ENCODE measurements at places on chromosomes 5 and 9.

GRCh38 chr5:163033656-163034055, 403.7 kb upstream of the CCNG1 start:
- H3K36me3 ChIP-seq: no peaks in the 10 kb centered on the region
- DNase-seq: no peak
- H3K27me3 ChIP-seq: no peaks in the 10 kb centered on the region

DNA sequence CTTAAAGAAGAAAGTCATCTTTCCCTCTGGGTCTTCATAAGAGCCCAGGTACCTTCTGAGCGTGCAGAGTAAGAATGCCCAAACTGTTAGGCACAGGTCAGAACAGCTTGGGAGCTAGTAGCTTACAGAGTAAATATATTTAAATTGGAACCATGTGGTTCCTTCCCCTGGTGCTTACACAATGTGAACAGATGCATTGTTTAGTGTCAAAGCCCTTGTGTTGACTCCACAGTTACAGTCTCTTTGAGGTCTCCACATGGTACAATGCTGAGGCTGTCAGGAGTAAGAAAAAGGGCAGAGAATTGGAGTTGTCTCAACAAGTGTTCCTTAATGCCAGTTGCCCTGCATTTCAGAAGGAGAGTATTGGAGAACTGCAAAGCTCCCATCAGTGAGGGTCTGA, 188.5 kb downstream of the PAPPA start:
- H3K27me3 ChIP-seq: no peaks in the 10 kb centered on the region
- H3K36me3 ChIP-seq: no peaks in the 10 kb centered on the region
- H3K27ac ChIP-seq: no peak overlapping the region
- H3K4me1 ChIP-seq: no peaks in the 10 kb centered on the region

DNA sequence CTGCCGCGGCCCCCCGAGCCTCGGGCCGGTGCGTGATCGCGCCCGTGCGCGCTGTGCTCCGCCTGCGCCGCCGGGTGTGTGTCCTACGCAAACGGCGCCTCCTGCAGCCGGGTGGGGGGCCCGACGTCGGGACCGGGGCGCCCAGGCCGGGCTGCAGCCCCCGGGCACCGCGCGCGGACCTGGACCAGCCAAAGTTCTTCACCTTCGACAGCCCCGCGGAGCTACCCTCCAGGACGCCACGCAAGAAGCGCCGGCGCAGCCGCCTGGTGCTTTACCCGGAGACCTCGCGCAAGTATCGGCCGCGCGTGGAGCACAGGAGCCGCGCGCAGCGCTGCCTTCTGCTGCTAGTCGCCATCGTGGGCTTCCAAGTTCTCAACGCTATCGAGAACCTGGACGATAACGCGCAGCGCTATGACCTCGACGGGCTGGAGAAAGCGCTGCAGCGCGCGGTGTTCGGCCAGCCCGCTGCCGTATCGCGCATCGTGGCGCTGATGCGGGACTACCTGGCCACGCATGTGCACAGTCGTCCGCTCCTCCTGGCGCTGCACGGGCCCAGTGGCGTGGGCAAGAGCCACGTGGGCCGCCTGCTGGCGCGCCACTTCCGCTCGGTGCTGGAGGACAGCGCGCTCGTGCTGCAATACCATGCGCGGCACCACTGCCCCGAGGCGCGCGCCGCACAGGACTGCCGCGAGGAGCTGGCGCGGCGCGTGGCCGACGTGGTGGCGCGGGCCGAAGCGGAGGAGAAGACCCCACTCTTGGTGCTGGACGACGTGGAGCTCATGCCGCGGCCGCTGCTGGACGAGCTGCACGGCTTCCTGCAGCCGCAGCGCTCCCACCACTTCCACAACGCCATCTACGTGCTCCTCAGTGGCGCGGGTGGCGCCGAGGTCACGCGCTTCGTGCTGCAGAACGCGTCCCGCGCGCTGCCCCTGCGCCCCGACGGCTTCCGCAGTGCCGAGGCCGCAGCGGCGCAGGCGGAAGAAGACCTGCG, 1.5 kb downstream of the TOR4A start:
- H3K4me3 ChIP-seq: no peak overlapping the region
- no peaks in the 10 kb centered on the region for H3K27me3 ChIP-seq
- H3K36me3 ChIP-seq: peaks cover 10% of the 10 kb centered on the region
- DNase-seq: no peak

DNA sequence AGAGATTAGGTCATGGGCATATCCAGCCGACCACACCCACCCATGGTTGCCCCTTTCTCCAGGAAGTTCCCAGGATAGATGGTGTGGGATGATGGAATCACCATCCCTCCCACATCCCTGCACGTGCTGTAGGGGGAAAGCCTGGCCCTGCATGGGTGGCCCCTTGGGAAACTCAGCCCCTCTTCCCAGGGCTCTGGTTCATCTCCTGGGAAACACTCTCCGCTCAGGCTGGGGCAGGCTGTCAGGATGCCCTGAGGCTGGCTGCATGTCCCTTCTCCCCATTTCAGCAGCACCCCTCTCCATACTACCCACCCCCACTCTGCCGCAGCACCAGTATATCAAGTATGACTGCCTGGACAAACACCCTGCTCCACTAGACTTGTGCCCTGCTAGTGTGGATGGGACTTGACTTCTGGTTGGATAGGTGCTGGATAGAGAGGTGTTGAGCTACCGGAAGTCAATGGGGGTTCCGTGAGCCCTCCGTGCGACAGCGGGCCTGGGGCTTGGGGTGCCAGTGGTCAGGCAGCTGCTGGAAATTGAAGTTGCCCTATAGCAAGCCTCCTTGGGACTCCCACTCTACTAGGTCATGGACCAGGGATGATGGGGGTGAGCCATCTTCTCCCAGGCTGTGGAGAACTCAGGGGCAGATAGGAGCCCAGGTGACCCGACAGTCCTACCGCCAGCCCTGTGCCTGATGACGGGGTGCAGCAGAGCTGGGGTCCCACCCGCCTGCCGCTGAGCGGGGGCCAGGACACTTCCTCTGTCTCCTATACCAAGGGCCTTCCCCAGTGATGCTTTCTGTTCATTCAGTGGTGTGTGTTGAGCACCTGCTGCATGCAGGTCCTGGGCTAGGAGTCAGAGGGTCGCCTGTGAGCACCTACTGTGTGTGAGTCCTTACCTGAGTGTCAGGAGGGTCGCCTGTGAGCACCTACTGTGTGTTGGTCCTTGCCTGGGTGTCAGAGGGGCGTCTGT, 69.4 kb upstream of the COL5A1 start:
- H3K27me3 ChIP-seq: no peaks in the 10 kb centered on the region
- H3K27ac ChIP-seq: no peak overlapping the region
- H3K4me3 ChIP-seq: no peak overlapping the region
- DNase-seq: no peak
- H3K36me3 ChIP-seq: no peaks in the 10 kb centered on the region
- H3K4me1 ChIP-seq: no peaks in the 10 kb centered on the region

- peak overlapping the region; percentile 98 for H3K27ac ChIP-seq
- DNase-seq: no peak
- peaks cover 24% of the 10 kb centered on the region for H3K36me3 ChIP-seq
- peak overlapping the region; percentile 83 for H3K4me3 ChIP-seq
- no peaks in the 10 kb centered on the region for H3K27me3 ChIP-seq
- H3K4me1 ChIP-seq: peaks cover 63% of the 10 kb centered on the region
These were observed 1.3 kb upstream of the CARD19 start for GRCh38 chr9:93094658-93095204.

DNA sequence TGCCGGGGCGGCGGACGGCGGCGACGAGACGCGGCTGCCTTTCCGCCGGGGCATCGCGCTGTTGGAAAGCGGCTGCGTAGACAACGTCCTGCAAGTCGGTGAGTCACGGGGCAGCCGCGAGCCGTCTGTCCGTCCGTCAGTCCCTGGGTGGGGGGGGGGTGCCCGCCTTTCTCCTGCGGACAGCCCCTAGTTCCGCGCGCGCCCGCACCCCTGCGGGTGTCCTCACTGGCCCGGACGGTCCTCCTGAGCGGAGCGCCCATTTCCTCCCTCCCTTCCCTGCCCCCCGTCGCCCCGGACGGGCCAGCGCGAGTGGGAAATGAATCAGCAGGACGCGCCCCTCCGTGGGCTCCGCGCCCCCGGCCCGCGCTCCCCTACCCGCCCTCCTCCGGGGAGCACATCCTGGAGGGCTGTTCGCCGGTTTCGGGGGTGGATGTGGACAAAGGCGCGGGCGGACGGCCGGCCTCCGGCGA, 828 bp downstream of the ZSWIM6 start:
- peaks cover 31% of the 10 kb centered on the region for H3K27me3 ChIP-seq
- peaks cover 34% of the 10 kb centered on the region for H3K36me3 ChIP-seq
- H3K4me3 ChIP-seq: peak overlapping the region; percentile 70

- no peak overlapping the region for H3K27ac ChIP-seq
- no peaks in the 10 kb centered on the region for H3K4me1 ChIP-seq
- DNase-seq: no peak
- peaks cover 3% of the 10 kb centered on the region for H3K27me3 ChIP-seq
These were observed 39.7 kb downstream of the PLPP7 start for GRCh38 chr9:131329241-131329641.

GRCh38 chr9:78325343-78325742, 28.4 kb downstream of the PSAT1 start:
- H3K4me3 ChIP-seq: no peak overlapping the region
- DNase-seq: no peak
- H3K27me3 ChIP-seq: no peaks in the 10 kb centered on the region
- peaks cover 72% of the 10 kb centered on the region for H3K36me3 ChIP-seq
- H3K4me1 ChIP-seq: peaks cover 15% of the 10 kb centered on the region

DNA sequence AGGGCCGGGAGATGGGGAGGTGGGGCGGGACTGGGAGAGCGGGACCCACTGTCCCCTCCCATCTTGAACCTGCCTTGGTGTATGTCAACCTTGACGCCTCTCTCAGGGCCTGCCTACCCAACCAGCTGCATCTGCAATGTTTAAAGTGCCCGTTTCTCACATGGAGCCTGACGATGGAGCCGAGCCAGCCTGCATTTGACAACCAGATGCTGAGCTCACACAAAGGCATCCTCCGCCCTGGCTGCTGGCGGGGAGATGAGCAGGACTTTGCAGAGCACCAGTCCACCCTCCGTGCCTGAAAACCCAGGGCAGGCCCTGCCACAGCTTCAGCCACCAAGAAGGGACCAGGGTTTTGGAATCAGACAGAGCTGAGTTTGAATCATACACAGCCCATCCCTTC, 141.1 kb upstream of the SMIM23 start:
- no peak overlapping the region for H3K4me3 ChIP-seq
- no peaks in the 10 kb centered on the region for H3K36me3 ChIP-seq
- peaks cover 5% of the 10 kb centered on the region for H3K27me3 ChIP-seq

DNA sequence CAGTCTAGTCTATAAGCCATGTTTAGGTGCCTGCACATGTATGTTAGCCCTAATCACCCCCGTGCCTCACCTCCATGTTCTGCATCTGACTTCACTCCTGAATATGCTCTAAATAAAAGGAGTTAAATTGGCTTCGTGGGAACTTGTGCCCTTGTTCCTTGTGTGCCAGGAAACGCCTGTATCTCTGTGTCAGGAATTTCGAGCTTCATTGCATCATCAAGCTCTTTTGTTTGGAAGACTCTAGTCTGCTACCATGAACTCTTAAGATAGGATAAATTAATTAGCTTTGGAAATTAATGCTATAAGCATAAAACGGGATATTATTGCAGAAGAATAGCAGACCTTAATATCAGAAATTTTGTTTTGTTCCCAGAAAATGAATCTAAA, 99.2 kb downstream of the ADCY2 start:
- no peaks in the 10 kb centered on the region for H3K27me3 ChIP-seq
- H3K27ac ChIP-seq: no peak overlapping the region
- no peak overlapping the region for H3K4me3 ChIP-seq
- DNase-seq: no peak
- no peaks in the 10 kb centered on the region for H3K4me1 ChIP-seq
- no peaks in the 10 kb centered on the region for H3K36me3 ChIP-seq

GRCh38 chr5:172725273-172725672, 45.7 kb downstream of the DUSP1 start:
- H3K4me3 ChIP-seq: no peak overlapping the region
- no peaks in the 10 kb centered on the region for H3K27me3 ChIP-seq
- H3K27ac ChIP-seq: no peak overlapping the region
- no peak for DNase-seq
- H3K36me3 ChIP-seq: no peaks in the 10 kb centered on the region

- no peaks in the 10 kb centered on the region for H3K27me3 ChIP-seq
- no peak overlapping the region for H3K4me3 ChIP-seq
- DNase-seq: no peak
- peaks cover 83% of the 10 kb centered on the region for H3K36me3 ChIP-seq
- peak overlapping the region; percentile 67 for H3K27ac ChIP-seq
- peaks cover 19% of the 10 kb centered on the region for H3K4me1 ChIP-seq
These were observed 21.1 kb downstream of the HMGXB3 start for GRCh38 chr5:150021491-150022157.

- no peak for DNase-seq
- H3K27ac ChIP-seq: no peak overlapping the region
- peaks cover 6% of the 10 kb centered on the region for H3K27me3 ChIP-seq
These were observed 10.5 kb upstream of the FGF1 start for GRCh38 chr5:142696379-142696778.

DNA sequence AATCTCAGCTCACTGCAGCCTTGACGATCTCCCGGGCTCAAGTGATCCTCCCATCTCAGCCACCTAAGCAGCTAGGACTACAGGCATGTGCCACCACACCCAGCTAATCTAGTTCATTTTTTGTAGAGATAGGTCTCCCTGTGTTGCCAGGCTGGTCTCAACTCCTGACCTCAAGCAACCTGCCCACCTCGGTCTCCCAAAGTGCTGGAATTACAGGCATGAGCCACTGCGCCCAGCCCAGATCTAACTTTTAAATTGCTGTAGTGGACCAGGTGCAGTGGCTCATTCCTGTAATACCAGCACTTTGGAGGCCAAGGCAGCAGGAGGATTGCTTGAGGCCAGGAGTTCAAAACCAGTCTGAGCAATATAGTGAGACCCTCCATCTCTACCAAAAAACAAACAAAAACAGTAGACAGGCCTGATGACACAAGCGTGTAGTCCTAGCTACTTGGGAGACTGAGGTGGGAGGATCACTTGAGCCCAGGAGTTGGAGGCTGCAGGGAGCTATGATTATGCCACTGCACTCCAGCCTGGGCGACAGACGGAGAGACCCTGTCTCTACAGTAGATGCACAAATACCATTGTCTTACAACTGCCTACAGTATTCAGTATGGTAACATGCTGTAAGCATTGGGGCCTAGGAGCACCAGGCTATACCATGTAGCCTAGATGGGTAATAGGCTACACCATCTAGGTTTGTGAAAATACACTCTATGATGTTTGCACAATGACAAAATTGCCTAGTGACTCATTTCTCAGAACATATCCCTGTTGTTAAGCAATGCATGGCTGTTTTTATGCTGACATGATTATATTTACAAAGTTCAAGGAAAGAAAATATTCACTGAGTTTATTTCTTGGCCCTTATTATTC, 1.5 kb upstream of the SIT1 start:
- H3K4me3 ChIP-seq: peak overlapping the region; percentile 96
- H3K27me3 ChIP-seq: no peaks in the 10 kb centered on the region
- H3K36me3 ChIP-seq: peaks cover 18% of the 10 kb centered on the region
- DNase-seq: no peak
- H3K27ac ChIP-seq: peak overlapping the region; percentile 45

DNA sequence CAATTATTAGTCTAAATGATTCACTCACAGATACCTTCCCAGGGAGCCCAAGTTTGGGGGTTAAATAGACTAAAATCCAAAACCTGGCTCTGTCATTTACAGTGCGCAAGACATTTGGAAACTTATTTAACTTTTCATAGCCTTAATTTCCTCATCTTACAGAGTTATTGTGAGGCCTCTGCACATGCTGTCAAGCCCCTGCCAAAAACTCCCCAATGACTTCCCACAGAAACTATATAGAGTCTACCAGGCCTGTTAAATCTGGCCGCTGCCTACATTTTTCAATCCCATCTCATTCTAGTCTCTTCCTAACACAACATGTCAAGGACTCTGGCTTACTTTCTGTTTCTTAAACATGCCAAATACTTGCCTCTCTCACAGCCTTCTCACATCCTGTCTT, 412.5 kb downstream of the ELAVL2 start:
- DNase-seq: no peak
- H3K27ac ChIP-seq: no peak overlapping the region
- no peak overlapping the region for H3K4me3 ChIP-seq
- H3K27me3 ChIP-seq: no peaks in the 10 kb centered on the region
- no peaks in the 10 kb centered on the region for H3K36me3 ChIP-seq

Data from activated T-helper 2 cell treated with anti-CD3 and anti-CD28 coated beads, Interferon-gamma antibody, Interleukin-2, Interleukin-4, amounts not matched to agents 10 μg/mL and 5 μg/mL and 100 μg/mL, durations not matched to agents 14 hours and 24 hours and 36 hours (primary cell).